Activated naive CD4-positive, alpha-beta T cell (primary cell): ENCODE measurements at places on chromosomes 11 and 22.

- DNase-seq = no peak
Observed at GRCh38 chr22:32760396-32760795, 41.1 kb upstream of the TIMP3 start.

- DNase-seq = no peak
Observed at GRCh38 chr11:3955299-3955665, 99.8 kb downstream of the STIM1 start.

DNA sequence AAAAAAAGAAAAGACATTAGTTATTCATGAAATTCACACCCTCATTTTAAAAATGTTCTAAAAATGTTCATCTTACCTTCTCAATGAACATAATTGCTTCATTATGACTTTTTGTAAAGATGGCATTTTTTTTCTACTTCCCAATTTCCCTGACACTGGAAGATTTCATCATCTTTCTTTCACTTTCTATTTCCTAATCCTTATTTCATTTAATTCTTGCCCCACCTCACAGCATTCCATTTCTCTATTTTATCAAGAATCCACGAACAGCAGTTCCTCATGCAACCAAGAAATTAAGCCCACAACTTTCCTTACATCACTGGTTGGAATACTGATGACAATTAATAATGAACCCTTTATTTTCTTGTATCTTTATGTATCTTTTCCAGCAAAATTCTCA, 1.9 kb downstream of the PATL1 start:
- no peak for DNase-seq

DNA sequence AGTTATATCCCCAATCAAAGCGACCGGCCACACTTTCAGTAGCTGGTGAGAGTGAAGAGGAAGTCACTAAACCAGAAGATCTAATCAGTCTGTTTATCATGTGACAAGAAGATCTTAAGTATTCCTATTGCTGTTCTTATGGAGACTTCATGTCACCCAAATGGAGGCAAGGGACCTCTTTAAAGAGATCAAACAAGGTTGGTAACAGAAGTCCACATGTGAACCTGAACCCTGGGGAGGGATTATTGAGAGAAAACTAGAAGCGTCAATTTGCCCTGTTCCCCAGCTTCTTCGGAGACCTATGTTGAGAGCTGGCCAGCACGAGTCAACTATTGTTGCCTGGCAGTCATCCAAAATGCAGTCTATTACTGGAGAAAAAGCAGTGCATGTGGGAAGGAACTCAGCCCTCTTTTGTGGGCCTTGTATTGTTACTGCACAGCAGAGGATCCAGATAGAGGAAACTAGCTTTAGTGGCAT, 76.9 kb upstream of the CTSC start:
- DNase-seq = no peak

DNA sequence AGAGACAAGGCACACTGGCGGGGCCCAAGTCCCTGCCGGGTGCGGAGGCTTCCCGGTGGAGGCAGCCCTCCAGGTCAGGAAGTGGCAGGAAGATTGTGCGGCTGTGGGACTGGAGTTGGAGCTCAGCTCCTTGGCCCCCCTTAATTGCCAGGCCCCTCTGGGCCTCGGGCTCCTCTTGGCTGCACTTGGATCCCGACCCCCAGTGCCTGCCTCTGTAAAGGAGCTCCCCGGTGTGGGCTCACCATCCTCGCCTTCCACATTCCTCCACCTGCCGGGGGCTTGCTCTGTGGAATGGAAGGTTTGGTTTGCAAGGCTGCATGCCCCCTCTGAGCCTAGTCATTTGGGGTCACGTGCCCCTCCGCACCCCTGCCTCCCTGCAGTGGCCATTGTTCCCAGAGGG, 38.1 kb upstream of the COMT start:
- DNase-seq = no peak

DNA sequence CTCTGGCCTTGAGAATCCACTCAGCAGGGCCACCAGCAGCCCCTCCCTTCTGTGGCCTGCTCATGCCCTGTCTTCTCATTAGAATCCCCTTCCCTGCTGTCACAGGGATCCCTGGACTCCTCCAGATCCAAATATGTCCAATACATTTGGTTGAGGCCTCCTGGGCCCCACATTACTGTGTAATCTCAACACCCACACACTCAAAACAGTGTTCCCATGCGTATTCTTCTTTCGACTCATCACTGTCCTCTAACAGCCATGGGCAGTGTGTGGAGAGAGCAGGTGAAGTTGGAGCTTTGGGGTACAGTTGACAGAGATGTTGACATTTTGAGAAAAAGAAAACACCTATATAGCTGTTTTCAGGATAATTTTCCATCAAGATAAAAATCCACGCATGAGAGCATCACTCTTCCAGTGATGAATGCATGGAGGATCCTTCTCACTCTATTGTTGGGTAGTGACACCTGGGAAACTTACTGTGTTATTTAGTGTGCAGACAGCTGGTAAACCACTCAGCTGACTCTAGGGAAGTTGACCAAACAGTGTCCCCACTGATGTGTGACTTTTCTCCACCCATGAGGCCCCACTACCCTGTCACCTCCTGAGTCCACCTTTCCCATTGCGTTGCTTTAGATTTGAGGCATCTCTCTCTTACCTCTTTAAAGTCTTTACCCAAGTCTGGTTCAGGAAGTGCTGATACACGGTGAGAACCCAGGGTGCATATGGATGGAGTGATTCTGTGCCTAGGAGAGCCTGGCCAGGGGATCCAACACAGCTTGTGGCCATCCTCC, 28.7 kb upstream of the VPREB1 start:
- DNase-seq = no peak

DNA sequence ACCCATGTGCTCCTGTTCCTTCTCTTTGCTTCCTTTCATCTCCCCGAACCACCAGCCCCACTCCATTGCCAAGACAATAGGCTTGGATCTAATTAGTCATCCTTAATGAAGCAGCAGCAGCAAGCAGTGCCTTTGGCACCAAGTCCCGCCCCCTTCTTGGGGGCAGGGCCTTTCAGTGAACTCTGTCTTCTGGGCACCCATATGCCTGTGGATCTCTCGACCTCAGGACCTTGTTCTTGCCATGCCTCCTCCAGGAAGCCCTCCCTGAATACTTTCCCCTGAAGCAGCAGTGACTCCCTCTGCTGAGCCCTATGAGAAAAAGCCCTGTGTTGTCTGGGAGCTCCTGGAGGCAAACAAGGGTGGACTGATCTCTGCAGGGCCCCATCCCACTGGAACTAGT, 32.1 kb downstream of the ARHGEF17 start:
- no peak for DNase-seq

- no peak for DNase-seq
Observed at GRCh38 chr11:59528711-59529110, 17.4 kb downstream of the OR4D9 start.

- no peak for DNase-seq
Observed at GRCh38 chr22:27489178-27489675, 312.3 kb downstream of the MN1 start.

DNA sequence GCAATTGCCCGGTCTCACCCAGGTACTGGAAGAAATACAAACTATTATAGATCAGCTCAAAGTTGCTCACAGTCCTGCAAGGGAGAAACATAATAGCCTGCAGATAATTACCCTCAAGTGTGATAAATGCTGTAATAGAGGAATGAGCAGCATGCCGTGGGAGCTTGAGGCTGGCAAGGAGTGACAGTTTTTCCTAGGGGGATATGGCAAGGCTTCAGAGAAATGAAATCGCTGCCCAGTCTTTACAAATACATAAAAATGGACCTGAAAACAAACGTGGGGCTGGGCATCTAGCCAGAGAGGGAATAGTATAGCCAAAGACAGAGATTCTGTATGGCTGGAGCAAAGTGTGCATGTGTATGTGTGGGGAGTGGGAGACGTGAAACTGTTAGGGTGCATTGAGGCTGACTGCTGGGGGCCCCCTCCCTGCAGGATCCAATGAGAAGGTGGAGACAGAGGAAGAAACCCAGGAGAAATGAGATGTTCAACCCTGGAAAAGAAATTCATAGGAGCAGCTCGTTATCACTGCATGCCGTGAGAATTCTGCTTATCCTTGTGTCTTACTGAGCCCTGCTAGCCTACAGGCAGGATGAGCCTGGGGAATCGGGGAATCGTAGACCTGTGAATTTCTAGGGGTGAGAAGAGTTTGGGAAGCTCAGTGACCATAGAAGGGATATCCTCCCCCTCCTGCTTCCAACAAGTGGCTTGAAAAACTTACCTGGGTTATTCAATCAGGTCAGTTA, 167.0 kb downstream of the LDLRAD3 start:
- no peak for DNase-seq

GRCh38 chr11:96337541-96338431, 5.2 kb downstream of the MAML2 start:
- DNase-seq = no peak

GRCh38 chr11:11620921-11621572, 758 bp downstream of the GALNT18 start:
- no peak for DNase-seq

DNA sequence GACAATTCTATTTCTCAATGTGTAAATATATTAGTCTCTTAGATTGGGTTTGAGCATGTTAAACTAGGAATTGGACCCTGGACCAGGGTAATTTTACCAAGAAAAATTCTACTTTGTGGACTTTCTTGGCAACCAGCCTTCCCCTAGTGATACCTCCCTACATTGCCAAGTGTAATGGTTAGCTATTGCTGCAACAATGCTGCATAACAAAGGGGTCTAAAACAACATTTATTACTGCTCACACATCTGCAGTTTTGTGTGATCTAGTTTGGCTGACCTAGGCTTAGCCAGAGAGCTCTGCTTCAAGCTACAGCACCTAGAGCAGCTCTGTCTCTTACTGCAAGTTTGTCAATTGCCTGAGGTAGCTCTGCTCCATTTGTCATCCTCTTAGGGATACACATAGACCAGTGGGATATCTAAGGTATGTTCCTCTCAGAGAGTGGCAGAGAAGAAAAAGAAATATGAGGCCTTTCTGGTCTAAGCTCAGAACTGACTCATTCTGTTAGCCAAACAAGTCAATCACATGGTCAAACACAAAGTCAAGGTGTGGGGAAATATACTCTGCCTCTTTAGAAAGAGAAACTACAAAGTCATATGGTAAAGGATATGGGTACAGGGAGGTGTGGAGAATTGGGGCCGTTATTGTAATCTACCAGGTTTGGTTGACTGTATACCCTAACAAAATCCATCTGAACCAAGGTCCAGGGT, 2.0 kb upstream of the LAYN start:
- no peak for DNase-seq

GRCh38 chr22:35053060-35053835, 12.7 kb upstream of the ISX start:
- no peak for DNase-seq

DNA sequence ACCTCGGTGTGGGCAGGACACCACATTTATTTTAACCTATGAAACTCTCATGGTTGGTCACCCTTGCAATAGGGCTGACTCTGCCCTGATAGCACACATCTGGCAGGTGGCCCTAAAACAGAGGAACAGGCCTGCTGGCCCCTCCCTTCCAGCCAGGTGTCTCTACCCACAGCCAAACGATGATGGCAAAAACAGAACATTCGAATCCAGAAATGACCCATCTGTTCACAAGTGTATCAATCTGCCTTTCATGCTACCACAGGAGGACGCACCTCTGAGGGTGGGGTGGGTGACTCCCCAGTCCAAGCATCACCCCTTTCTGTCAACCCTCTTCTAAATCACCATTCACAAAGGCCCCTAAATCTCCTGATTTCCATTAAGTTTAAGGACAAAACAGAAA, 118.1 kb downstream of the ETS1 start:
- DNase-seq = no peak
